ENCODE measurements at places on chromosomes 6 and 20. TPM values are rescaled to one million over a fixed set of nuclear protein-coding genes. Genes with fewer than 3 reads are reported as not detected.

ANGPT4 gene
- total RNA-seq = not detected

STX16 gene
- 31.4 TPM for total RNA-seq

HLA-DRB1 gene
- 3.7 TPM for total RNA-seq

FAM83D gene
- 2.4 TPM for total RNA-seq

CTAGE9 gene
- total RNA-seq = not detected

SRC gene
- total RNA-seq = 20.8 TPM

BPIFB4 gene
- not detected for total RNA-seq

HCRTR2 gene
- 30.6 TPM for total RNA-seq

MYCT1 gene
- 4.5 TPM for total RNA-seq

RAB23 gene
- total RNA-seq = 34.2 TPM

EXOC2 gene
- 61.6 TPM for total RNA-seq

NOTCH4 gene
- total RNA-seq = 5.3 TPM

EYS gene
- 2.0 TPM for total RNA-seq

ZNF76 gene
- total RNA-seq = 11.0 TPM

IL20RA gene
- 0.41 TPM for total RNA-seq

GHRH gene
- total RNA-seq = not detected

MOCS1 gene
- total RNA-seq = 5.7 TPM

TNF gene
- total RNA-seq = not detected

SLC22A2 gene
- 0.82 TPM for total RNA-seq

PLN gene
- total RNA-seq = 0.82 TPM

ADGB gene
- under 0.01 TPM for total RNA-seq

ZC2HC1B gene
- total RNA-seq = not detected

PGC gene
- under 0.01 TPM for total RNA-seq

LTA gene
- total RNA-seq = not detected

C6orf15 gene
- total RNA-seq = not detected

PTPRK gene
- 179 TPM for total RNA-seq

COL12A1 gene
- total RNA-seq = 22.8 TPM

ZNF311 gene
- 6.9 TPM for total RNA-seq

HLA-A gene
- total RNA-seq = 55.4 TPM

BACH2 gene
- 48.9 TPM for total RNA-seq

PACSIN1 gene
- 2.9 TPM for total RNA-seq

LY86 gene
- total RNA-seq = 2.9 TPM

SMLR1 gene
- not detected for total RNA-seq

RSPO3 gene
- total RNA-seq = 36.7 TPM

WFDC5 gene
- total RNA-seq = not detected

POLR1H gene
- total RNA-seq = 15.5 TPM

HDGFL1 gene
- under 0.01 TPM for total RNA-seq

ESR1 gene
- total RNA-seq = under 0.01 TPM

STMND1 gene
- total RNA-seq = not detected

TREM2 gene
- total RNA-seq = 4.9 TPM

IRF4 gene
- total RNA-seq = not detected

All from frontal cortex (tissue), 4 donors.